ENCODE measurements at places on chromosomes 16 and 17. TPM values are rescaled to one million over a fixed set of nuclear protein-coding genes. Genes with fewer than 3 reads are reported as not detected.

The PIRT gene
- 0.26 TPM for total RNA-seq

- DNase-seq: no peak
Observed at GRCh38 chr16:23549938-23550337, 7.2 kb downstream of the EARS2 start.

- DNase-seq: no peak
Observed at GRCh38 chr17:22266231-22266630, 573.9 kb downstream of the KCNJ18 start.

- no peak for DNase-seq
Observed at GRCh38 chr17:18064053-18064452, 23.7 kb upstream of the DRG2 start.

GRCh38 chr16:31693733-31694132 lies 166.0 kb downstream of the AHSP start:
- DNase-seq: no peak

- DNase-seq: no peak
Observed at GRCh38 chr17:78142119-78142861, 3.9 kb upstream of the C17orf99 start.

All from lung (tissue), 17 donors.